ENCODE measurements at places on chromosomes 2 and 18.

DNA sequence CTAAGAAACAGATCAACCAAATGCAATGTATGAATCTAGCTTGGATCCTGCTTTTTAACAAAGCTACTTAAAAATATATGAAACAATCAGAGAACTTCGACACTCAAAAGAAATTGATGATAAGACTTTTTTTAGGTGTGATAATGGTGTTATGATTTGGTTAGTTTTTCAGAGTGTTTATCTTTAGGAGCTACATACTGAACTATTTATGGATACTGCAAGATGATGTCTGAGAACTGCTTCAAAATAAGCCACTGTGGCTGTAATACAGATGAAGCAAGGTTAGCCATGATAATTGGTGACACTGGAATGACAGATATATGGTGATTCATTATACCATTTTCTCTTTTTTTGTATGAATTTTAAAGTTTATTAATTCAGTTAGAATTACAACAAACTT, 14.2 kb downstream of the SLC25A12 start:
- no peak for DNase-seq

DNA sequence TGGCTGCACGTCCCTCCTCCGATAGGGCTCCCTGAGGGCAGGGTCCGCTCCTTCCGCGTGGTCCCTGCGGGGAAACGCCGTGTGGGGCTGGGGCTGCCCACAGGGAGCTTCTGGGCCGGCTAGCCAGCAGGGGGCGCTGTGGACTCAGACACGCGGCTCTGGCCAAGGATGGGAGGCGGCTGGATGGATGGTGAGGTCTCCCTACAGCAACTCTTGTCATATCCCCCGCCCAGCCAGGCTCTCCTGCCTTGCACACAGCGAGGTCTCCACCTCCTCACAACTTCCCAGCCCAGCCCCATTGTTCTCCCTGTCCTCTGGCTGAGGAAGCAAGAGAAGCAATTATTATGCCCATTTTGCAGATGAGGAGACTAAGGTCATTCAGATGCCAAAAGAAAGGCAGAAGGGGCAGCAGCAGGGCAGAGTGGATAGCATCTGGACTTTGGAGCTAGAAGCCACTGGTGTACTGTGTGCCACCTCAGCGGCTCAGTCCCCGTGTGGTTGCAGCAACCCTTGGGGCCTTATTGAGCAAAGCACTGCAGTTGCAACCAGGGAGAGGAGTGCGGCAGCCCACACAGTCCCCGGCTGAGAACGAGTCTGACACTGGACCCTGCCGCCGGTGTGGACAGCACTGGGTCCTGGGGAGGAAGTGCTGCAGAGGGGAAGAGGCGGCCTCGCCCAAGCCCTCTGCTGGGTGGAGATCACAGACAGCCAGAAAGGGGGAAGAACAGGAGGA, 99.0 kb downstream of the ZFP36L2 start:
- peak; percentile 90 for DNase-seq

DNA sequence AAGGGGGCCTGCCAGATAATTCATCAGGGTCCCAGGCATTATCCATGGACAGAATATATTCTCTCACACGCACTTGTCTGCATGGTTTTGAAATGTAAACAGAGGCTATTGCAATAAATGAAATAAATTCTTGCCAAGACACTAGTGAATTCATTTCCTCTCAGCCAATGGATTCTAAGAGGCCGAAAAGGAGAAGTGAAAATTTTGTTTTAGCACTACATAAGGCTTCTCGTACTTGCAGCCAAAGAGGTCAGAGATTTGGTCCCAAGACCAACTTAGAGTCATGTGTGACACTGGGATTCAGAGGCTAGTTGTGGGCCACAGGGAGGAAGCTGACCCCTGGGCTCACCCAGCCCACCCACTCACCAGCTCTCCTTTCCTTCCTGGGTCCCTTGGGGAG, 184.1 kb upstream of the GLI2 start:
- no peak for DNase-seq

- no peak for DNase-seq
These were observed 40.6 kb downstream of the KIAA2012 start for GRCh38 chr2:202113571-202114142.

GRCh38 chr2:6755456-6755855, 110.3 kb downstream of the CMPK2 start:
- DNase-seq: no peak

- no peak for DNase-seq
These were observed 308.5 kb upstream of the TFPI start for GRCh38 chr2:187862715-187863114.

GRCh38 chr2:200619279-200619678, 33.5 kb downstream of the AOX1 start:
- no peak for DNase-seq

- DNase-seq: no peak
These were observed 54.4 kb downstream of the USP14 start for GRCh38 chr18:212780-213179.

GRCh38 chr2:172905937-172906811, 169.5 kb upstream of the MAP3K20 start:
- no peak for DNase-seq
